ENCODE measurements at places on chromosomes 12 and 14.

GRCh38 chr14:72723858-72724530 lies 169.9 kb downstream of the DPF3 start:
- DNase-seq, result no peak

- DNase-seq, result no peak
These were observed 102.5 kb downstream of the SLC41A2 start for GRCh38 chr12:104855599-104855998.

- DNase-seq, result no peak
These were observed 90.6 kb downstream of the VCPKMT start for GRCh38 chr14:50025776-50026175.

DNA sequence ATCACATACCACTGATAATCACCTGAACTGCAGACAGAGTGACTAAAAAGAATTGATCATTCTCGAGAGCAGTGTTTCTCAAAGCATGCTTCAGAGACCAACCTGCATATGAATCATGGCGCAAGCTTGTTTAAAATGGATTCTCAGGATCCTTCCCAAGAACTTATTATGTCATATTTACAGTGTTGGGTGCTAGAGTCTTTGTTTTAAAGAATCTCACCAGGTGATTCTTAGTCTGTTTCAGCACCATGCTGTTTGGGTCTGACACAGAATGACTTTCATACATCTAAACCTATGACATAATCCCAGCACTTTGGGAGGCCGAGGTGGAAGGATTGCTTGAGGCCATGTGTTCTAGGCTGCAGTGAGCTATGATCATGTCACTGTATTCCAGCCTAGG lies 31.3 kb upstream of the SSPN start:
- no peak for DNase-seq

- DNase-seq, result no peak
These were observed 28.4 kb downstream of the DGLUCY start for GRCh38 chr14:91142214-91142668.

DNA sequence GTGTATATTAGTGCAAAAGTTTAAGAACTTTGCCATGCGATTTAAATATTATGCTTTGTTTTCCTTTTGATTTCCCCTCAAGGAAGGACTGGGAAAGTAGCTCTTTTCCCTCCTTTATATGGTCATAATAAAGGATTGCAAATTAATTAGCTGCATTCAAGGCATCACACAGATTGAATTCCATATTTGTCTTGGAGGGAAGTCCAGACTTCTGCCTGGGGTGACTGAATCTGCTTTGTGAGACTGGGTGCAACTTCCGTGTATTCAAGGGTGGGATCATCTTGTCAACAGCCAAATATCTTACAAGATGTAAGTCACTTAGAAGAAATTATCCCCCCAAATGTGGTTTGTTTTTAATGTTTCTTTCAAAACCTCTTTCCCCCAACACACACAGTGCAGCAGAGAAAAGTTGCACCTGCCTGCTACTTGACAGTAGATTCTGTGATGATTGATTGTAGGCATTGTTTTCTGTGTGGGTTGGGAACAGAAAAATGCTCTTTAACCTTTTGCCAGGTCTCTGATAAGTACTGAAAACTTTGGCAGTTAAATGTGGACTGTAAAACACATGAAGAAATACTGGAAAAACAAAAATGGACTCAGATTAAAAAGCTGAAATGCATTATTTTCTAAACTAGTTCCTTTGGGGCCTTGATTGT lies 28.4 kb downstream of the STK38L start:
- no peak for DNase-seq

GRCh38 chr14:30272848-30273832 lies 285.8 kb upstream of the G2E3 start:
- DNase-seq, result no peak

GRCh38 chr12:6225630-6226001 lies 25.4 kb downstream of the CD9 start:
- no peak for DNase-seq

DNA sequence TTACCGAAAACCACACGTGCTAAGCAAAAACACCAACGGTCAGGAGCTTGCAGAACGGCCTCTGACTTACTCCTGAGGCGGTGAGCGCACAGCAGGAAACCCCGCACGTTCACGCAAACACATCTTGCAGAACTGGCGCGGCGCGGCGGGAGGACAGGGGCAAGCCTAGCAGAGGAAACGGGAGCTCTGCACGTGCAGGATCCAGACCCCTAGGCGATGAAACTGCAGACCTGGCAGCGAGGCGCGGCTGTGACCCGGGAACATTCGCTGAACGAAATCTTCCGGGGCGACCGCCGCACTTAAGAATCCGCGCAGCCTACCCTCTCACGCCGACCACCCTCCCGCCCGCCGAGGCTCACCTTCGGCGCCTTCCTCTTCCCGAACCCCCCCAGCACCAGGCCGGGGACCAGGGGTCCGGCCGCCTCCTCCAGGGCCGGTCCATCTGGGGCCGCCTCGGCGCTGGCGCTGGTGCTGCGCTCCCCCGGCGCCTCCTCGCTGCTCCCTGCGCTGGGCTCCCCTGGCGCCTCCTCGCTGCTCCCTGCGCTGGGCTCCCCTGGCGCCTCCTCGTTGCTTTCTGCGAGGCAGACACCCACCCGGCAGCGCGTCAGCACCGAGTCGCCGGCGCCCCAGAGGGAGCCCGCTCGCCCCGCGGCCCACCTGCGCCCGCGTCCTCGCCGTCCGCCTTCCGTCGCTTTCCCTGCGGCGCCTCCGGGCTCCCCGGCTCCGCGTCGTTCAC lies 615 bp downstream of the DDX51 start:
- no peak for DNase-seq

- DNase-seq, result no peak
These were observed 103.2 kb downstream of the TBX5 start for GRCh38 chr12:114302606-114303315.

DNA sequence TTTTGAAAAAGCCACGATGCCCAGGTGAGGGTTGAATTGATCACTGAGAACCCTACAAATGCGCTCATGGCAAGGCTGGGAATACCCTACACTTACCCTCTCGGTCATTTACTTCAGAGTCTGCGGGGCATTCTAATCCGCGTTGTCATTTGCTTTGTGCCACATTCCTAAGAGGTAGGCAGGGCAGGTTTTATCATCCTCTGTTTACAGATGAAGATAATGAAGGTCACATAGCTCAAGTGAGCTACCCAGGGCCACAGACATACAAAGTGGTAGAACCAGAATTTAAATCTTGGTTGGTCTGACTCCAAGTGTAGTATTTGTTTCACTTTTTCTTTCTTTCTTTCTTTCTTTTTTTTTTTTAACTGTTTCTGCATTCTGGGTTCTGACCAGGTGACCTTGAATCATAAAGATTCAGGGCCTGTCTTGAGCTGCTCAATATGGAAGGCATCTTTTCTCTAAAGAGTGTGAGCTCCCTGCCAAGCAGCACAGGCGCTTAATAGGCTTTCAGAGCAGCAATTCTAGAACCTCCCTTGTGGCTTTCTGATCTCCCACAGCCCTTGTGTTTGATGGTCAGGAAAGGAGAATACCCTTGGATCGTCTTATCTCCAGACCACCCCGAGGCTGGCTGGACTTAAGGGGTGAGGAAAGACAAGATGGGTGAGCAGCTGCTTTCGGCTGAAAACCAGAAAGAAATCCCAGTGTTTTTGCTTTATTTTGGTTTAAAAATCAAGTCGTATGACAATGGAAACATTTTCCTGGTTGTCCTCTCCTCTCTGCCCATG lies 662 bp upstream of the BATF start:
- no peak for DNase-seq
